Hematopoietic multipotent progenitor cell (in vitro differentiated cells): ENCODE measurements at places on chromosomes 2 and 18. TPM values are rescaled to one million over a fixed set of nuclear protein-coding genes. Genes with fewer than 3 reads are reported as not detected.

- no peak for DNase-seq
Measured at GRCh38 chr2:190600293-190601103, 48.4 kb upstream of the NAB1 start.

DNA sequence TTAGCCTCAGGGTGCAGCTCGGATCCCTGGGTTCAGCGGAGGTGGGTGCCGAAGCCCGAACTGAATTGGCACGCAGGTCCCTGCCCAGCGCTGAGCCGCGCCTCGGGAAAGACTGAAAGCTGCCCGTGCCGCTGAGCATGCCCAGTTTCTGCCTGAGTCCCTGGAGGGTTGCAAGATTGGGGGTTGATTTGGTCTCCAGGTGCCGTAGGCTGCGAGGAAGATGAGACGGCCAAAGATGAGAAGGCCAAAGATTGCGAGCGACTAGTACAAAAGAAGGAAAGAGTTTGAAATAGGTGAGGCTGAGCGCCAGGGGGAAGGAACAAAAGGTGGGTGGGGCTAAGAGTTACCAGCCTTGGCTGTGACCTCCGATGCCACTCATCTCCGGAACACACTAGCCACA is 852 bp upstream of the KCNH7 start:
- no peak for DNase-seq

GRCh38 chr2:39779341-39779851 is 338 bp upstream of the THUMPD2 start:
- DNase-seq, result no peak

DNA sequence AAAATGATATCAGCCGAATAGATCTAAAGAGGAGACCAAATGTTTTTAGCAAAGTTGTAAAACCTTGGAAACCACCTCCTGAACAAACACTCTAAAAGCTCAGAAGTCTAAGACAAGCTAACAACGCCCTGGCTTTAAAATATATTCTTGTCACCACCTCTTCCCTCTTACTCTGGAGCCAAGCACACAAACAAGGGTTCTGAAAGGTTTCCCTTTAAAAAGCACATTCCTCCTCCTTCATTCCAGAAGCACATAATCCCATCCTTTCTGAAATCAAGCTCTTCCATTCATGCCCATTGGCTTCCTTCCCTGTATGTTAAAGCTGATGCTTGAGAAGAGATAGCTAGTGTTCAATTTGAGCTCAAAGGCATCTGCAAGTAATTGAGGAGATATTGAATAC is 382.0 kb downstream of the LNPK start:
- DNase-seq, result no peak

COL4A3 gene
- under 0.01 TPM for total RNA-seq

SERPINB5 gene
- total RNA-seq, result not detected

DNA sequence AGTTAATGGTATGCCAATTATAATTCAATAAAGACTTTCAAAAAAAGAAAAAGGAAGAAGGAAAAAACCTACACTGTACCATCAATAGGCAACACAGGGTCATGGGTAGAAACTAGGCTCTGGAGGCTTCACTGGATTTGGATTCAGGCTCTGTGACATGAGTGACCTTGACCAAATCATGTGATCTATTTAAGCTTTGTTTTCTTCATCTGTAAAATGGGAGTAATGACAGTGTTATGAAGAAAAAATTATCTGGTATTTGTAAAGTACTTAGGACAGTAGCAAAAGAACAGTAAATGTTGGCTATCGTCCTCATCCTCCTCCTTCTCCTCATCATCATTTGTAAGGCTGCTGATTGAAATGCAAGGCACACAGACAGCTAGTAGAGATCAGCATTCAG is 59.3 kb upstream of the STPG4 start:
- DNase-seq, result no peak

DNA sequence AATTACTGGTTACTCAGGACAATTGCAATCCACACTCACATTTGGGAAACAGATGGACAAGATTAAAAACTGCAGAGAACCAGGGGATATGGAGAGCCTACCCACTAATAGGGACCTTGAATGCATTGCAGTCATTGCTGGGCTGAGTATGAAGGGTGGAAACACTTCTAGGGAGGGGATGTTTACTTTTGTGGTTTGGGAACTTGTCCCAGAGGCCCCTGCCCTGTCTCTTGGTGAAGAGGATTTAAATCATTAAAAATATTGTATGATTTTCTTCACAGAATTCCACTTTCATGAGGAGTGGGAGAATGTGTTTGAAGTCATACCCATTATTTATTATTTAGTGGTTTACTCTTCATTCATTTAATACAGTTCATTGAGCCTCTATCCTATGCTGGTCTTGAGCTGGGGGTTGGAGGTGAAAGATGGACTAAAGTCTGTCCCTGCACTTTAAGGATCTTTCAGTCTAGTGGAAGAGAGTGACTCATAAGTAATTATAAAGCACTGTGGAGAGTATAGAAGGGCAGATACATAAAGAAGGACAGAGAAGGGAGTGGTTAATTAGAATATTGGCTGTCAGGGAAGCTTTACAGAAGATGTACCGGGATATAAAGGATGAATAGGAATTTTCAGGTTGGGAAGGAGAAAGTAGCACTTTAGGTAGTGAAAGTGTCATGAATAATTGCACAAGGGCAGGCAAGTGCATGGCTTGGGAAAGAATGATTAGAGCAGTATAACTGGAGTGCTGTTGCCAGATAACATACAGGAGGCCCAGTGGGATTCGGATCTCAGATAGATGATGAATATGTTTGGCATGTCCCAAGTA is 313.4 kb downstream of the LPIN1 start:
- DNase-seq, result no peak

- DNase-seq, result no peak
Measured at GRCh38 chr18:55206927-55207326, 247.7 kb upstream of the CCDC68 start.

- no peak for DNase-seq
Measured at GRCh38 chr2:223767341-223767740, 70.0 kb downstream of the AP1S3 start.

DNA sequence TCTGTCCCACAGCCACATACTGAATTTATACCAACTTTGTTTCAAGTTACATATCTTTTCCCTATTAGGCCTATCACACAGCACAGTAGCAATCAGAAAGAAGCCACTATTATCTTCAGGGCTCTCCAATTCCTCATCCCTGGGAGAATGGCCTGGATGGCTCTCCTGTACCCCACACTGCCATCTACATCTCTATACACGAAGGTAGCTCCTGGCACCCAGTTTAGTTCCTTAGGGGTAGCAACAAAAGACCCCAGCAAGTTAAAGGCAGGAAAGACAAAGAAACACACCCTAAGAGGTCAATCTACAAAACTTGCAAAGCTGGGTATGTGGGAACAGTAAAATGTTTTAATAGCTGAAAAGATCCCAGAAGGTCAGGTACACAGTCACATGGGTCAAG is 39.9 kb downstream of the PAIP2B start:
- DNase-seq, result no peak
